ENCODE measurements at places on chromosomes 3 and 15.

GRCh38 chr15:38091078-38091645, 156.7 kb downstream of the TMCO5A start:
- DNase-seq = no peak

- no peak for DNase-seq
Measured at GRCh38 chr15:90126596-90127435, 24.5 kb upstream of the IDH2 start.

DNA sequence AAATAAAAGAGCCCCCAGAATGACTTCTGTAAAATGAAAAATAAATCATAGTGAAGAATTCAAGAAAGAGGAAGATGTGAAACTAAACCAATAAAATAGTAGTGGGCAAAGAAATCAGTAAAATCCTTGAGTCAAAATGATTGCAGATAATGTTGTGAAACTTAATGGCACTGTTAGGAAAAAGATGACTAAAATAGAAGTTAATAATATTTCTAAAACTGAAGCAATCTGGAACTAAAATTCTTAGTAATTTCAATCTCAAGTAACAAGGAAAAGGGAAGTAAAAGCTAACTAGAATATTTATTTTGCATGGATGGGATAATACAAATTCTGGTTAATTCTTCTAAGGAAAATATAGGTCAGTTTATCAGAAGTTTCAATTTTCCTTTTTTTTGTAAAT, 84.6 kb downstream of the TMCO5A start:
- no peak for DNase-seq

DNA sequence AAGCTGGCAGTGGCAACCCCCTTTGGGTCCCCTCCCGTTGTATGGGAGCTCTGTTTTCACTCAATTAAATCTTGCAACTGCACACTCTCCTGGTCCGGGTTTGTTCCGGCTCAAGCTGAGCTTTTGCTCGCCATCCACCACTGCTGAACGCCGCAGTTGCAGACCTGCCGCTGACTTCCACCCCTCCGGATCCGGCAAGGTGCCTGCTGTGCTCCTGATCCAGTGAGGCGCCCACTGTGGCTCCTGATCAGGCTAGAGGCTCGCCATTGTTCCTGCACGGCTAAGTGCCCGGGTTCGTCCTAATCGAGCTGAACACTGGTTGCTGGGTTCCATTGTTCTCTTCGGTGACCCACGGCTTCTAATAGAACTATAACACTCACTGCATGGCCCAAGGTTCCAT, 22.8 kb downstream of the CHST2 start:
- no peak for DNase-seq
